ENCODE measurements at places on chromosomes 12 and 14.

DNA sequence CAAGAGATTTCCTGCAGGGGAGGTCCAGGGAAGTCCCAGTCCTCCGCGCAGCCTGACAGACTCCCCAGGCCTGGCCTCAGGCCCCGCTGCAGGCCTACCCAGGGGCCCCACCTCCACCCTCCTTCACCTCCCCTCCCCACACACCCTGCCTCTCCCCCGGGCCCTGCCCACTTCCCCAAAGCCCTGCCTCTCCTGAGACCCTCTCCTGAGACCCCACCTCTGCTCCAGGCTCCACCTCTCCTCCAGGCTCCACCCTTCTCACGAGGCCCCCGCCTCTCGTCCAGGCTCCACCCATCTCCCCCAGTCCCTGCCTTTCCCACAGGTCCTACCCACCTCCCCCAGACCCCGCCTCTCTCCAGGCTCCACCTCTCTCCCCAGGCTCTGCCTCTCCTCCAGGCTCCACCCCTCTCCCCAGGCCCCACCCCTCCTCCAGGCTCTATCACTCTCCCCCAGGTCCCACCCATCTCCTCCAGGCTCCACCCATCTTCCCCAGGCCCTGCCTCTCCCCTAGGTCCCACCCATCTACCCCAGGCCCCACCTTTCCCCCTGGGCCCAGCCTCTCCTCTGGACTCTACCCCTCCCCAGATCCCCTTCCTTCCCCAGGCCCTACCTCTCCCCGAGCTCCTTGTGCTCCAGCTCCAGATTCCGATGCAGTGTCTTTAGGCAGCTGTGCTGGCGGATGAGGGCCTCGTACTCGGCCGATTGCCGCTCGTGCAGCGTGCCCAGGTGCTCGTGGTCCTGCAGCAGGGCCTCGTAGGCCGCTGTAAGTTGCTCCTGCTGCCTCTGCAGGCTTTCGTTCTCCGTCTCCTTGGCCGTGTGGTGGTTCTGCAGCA lies 58.8 kb upstream of the GPR68 start:
- no peak for DNase-seq

- DNase-seq, result no peak
These were observed 16.1 kb upstream of the PRICKLE1 start for GRCh38 chr12:42605685-42606084.

DNA sequence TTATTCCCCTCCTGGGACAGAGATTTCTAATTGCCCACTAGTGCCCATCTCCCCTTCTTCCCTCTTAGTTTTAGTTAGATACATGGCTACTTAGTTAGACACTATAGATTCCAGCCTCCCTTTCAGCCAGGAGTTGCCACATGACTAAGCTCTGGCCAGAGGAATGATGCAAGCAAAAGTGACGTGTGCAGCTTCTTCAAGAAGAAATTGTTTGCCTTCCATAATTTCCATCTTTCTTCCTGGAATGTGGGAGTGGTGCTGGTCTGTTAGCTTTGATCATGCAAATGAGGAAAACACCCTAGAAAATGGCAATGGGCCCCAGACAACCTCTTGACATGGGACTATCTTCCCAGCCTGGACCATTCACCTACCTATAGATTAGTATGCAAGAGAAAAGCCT lies 21.4 kb downstream of the CCDC177 start:
- no peak for DNase-seq

- no peak for DNase-seq
These were observed 1703.1 kb upstream of the FLRT2 start for GRCh38 chr14:83826838-83827237.

GRCh38 chr12:89674326-89674942 lies 34.2 kb downstream of the ATP2B1 start:
- no peak for DNase-seq

DNA sequence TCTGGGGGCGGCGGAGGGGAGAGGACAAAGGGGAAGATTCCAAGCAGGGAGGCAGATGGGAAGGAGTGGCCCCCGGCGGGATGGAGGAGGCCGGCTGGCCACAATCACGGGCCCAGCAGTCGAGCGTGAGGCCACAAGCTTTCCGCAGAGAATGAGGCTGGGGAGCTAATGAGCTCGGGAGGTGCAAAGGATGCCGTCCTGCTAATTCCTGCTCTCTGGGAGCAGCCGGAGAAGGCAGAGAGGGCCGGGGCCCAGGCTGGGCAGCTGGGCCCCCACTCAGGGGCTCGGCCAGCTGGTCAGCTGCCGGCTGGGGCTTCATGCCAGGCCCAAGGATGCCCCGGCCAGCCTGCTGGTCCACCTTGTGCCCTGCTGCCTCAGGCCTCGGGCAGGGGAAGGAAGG lies 98.1 kb upstream of the LHX5 start:
- no peak for DNase-seq

DNA sequence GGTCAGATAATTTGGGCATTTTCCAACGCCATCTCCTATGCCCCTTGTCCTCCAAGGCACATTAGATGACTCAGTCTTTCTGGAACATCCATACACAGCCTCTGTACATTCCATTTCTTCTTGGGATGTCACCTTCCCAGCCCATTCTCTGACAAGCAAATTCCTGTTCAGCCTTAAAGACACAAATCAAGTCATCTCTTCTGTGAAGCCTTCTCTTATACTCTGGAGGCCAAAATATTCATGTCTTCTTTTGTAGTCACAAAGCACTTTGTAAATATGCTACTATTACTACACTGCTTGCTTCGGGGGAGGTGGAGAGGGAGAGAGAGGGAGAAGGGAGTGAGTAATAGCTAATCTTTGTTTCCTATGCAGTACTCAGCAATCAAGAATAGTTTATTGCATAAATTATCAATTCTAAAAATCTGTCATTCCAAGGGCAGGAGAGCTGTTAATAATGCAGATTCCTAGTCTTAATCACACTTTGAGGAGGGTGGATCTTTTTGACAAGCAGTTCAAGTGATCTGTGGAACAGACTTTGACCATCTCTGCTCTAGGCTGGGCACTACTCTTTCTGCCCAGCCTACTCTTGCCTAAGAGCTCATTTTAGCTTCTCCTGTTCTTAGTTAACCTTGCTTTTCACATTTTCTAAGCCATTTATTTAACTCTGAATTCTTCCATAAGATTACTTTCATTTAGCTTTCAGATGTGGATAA lies 27.9 kb downstream of the KCNMB4 start:
- no peak for DNase-seq

DNA sequence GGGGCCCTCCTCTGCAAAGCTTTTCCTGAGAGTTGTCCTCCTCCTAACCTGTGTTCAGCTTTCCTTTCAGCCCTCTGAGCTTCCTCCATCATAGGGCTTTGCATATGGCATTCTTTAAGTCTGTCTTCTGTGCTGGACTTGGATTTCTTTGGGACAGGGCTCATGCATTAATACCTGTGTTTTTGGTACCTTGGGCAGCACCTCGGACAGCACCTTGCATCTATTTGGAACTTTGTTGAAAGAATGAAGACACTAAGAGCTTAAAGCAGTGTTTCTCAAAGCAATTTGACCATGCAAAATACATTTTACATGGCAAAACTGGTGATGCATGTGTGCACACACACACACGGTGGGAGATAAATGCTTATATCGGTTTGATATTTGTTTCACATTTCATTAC lies 115.0 kb upstream of the SRRM4 start:
- DNase-seq, result no peak

GRCh38 chr12:114013575-114014345 lies 47.6 kb upstream of the RBM19 start:
- no peak for DNase-seq

- no peak for DNase-seq
These were observed 4.0 kb downstream of the KCNA5 start for GRCh38 chr12:5047729-5048128.

- DNase-seq, result no peak
These were observed 168.2 kb downstream of the SUDS3 start for GRCh38 chr12:118544569-118544968.

DNA sequence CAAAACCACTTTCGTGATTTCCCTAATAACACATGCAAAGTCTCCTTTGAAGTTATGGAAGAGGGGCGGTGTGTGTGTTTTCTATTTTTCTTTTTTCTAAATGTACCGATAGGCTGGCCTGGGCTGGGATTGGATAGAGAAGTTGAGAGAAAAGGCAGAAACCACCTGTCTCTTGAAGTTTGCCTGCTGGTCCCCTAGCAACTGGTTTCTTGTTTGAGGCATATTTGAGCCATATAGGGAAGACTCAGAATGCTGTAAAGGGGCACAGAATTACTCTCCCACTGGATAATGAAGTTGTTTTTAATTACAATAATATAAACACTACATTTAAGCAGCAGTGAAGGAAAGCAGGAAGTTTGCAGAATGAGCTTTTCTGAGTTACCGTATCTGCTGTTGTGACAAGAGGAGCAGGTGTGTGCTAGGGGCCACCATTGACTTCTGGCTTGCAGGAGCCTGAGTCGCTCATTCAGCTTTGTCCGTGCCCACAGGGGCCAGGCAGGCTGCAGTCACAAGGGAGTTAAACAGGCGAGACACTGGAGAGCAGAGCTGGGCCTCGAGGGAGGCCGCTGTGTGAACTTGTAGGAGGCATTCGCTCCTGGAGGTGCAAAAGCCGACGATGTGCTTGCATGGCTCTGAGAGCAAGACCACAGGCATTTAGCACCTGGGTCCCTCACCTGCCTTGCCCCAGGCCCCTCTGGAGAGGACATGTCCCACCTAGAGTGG lies 173.8 kb upstream of the RGS6 start:
- no peak for DNase-seq

DNA sequence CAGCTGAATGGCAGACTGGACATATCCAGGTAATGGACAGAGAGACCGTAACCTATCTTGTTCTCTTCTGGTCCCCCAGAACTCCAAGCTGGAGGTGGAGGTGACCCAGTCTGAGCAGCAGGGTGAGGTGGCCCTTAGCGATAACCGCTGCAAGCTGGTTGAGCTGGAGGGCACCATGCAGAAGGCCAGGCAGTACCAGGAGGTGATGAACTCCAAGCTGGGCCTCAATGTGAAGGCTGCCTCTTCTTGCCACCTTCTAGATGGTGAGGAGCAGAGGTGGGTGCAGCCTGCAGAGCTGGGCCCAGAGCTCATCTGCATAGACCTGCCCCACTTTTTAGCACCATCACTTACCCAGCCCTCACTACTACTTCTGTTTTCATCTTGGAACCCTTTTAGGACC lies 7.2 kb upstream of the KRT86 start:
- no peak for DNase-seq

GRCh38 chr12:70982286-70982685 lies 61.7 kb upstream of the PTPRR start:
- DNase-seq, result no peak

- DNase-seq, result no peak
These were observed 42.6 kb upstream of the REP15 start for GRCh38 chr12:27653661-27654060.

GRCh38 chr14:69719501-69719951 lies 47.4 kb upstream of the SRSF5 start:
- DNase-seq, result no peak

GRCh38 chr12:38424436-38424835 lies 107.9 kb downstream of the ALG10B start:
- DNase-seq, result no peak

GRCh38 chr12:6953442-6954315 lies 2.5 kb downstream of the PTPN6 start:
- DNase-seq, result peak; percentile 74

DNA sequence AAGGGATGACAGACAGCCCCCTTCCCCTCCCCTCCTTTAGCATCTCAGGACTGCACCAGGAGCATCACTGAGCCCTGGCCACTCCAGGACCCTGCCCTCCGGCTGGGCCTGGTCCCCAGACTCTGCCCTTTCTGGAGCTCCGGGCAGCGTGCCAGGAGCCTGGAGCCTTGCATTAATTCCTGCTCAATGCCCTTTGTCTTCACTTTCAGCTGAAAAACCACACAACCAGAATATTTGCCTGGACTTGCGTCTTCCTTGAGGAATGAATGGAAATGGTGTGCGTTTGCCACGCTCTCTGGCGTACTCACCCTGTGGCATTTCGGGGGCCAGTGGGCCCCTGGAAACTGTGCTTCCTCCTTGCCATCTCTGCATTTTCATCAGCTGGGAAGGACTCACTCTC lies 8.5 kb upstream of the RFLNA start:
- DNase-seq, result no peak

Data from activated CD8-positive, alpha-beta memory T cell treated with anti-CD3 and anti-CD28 coated beads for 1 hour (primary cell).